ENCODE measurements at places on chromosomes 5 and 9.
A peak's percentile ranks its signal among the peaks of the same experiment; 100 is the strongest.

DNA sequence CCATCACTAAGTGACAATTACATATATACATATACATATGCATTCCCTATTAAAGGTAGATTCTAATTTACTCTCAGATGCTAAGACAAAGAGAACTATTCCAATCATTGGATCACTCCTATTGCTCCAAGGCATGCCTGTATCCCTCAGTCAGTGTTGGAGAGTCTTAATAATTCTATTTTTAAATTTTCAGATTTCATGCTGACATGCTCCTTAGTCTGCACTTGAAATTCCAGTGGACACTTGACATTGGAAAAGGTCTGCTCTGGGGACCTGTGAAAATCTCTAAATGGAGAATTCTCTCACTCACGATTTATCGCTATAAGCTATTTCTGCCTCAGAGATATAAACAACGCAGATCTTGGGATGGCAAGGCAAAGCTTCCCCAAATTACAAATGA lies 3.9 kb upstream of the FUBP3 start:
- no peak for DNase-seq

DNA sequence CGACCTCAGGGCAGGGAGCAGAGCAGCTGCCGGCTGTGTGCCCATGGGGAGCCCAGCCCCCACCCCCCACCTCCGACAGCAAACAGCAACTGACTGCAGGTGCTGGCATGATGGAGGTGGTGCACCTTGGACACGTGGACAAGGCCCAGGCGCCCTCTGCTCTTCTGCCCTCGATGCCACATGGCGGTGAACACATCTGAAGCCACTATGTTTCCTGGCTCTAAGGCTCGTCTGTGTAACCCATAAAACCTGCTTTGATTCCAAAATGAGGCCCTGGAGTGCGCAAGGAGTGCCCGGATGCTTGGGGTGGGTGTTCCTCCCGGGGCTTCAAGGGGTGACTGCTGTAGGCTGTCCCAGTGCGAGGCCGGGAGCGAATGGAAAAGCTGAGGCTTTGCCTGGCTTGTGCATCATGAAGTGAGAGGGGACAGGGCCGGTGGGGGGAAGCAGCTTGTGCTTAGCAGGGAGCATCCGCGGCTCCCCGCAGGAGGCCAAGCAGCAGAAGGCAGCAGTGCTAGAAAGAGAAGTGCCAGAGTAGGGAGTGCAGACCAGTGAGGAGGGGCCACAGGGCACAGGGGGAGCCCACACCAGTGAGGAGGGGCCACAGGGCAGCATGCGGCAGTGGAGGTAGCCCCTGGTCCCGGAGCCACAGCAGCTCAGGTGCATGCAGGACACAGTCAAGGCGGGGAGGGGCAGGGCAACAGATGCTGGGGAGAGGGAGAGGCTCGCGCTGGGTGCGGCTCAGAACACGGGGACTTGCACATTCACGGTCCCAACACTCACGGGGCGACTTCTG lies 30.0 kb downstream of the NKD2 start:
- no peak for DNase-seq

- DNase-seq, result no peak
These were observed 630.5 kb upstream of the MEF2C start for GRCh38 chr5:89513299-89514044.

GRCh38 chr9:133023117-133023890 lies 7.5 kb upstream of the GTF3C5 start:
- DNase-seq, result peak; percentile 70

GRCh38 chr5:76556511-76557221 lies 66.5 kb downstream of the F2RL2 start:
- peak; percentile 22 for DNase-seq

GRCh38 chr9:28926306-28926705 lies 1353.0 kb upstream of the C9orf72 start:
- no peak for DNase-seq

- DNase-seq, result no peak
These were observed 3.3 kb downstream of the ZNF462 start for GRCh38 chr9:106866243-106866642.

DNA sequence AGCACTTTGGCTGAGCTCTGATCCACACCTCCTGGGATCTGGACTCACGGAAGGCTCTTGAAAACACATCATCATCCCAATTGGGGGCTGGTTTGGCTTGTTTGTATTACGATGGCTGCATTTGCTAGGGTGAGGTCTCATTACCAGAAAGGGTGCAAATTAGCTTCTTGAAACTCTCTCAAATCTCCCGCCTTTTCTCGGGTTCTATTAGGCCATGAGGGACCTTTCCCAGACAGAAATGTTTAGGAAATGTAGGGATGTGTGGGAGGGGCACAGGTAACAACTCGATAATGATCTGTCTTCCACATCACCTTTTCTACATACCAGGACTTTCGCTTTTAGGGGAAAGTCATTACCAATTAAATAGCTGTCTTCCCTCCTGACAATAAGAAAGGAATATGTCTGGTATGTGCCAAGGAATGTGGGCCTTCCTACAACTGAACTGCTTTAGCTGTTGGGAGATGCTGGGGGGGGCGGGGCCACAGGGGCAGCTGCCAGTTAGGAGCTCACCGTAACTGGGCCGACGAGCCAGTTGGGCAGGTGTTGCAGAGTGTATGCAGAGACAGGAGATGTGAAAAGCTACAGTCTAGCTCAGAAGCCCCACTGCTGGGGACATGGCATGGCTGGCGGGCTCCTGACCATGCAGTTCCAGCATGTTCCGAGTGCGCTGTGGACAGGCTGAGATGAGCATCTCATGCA lies 71.2 kb downstream of the AK8 start:
- DNase-seq, result no peak

DNA sequence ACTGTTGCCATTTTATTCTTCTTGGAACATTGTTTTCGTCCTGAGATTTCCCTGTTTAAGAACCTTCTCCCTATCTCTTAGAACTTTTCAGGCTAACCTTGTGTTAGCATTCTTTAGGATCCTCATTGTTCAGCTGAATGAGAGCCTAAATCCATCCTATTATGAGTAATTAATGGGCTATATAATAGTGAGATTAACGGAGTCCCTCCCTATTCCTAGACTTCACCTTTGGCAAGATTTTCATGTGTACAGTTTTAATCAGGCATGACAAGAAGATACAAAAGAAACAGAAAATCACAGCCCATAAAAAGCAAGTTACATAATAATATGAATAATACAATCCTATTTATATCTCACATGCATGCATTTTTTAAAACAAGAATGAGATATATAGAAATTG lies 9.1 kb upstream of the MSMP start:
- no peak for DNase-seq

DNA sequence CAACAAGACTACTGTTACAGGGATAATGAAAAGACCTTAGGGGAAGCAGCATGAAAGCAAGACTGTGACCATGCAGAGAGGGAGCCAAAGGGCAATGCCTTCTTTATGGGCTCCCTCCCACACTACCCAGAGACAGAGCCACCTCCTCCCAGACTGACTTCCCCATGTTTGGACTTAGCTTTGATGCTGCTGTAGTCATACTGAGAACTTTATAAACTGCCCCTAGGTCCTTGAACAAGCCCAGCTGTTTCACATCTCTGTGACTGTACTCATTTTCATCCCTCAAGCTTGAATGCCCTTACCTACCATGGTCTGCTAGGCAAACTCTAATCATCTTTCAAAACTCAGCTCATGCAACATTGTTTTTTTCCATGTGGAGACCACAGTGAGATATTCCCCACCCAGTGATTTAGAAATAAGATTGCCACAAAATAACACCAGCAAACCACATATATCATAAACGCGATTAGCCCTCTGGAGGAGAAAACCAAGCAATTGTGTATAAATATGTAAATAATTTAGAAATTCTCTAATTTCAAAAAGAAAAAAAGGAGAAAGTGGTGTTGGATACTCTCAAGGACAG lies 23.4 kb upstream of the FAM169A start:
- DNase-seq, result no peak

DNA sequence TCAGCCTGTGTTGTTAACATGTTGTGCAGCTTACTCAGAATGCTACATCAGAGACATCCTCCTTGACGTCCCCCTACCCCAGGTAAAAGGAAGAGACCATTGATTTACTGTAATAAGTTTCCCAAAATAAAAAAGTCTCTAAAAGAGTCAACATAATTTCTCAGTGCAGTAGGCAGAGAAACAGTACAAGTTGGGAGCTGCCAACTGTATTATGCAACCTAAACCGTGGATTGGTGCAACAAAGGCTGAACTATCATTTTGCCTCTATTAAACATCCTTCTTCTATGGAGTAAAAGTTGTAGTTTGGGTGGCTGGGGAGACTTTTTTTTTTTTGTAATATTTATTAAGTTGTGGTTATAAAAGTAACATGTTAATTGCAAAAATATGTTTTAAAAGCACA lies 208.0 kb downstream of the NR3C1 start:
- DNase-seq, result no peak

DNA sequence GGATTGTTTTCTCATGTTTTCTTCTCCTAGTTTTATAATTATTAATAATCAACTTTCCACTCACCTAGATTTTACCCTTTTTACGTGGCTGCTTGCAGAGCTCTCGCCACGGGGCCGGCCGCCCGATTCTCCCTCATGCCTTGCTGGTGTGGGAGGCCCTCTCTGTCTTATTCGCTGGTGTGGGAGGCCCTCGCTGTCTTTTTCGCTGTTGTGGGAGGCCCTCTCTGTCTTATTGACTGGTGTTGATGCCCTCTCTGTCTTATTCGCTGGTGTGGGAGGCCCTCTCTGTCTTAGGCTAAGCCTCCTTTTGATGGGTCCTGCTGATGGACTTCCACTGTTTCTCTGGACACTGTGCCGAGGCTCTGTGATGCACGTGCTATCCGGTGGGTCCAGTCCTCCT lies 161.3 kb upstream of the IRX2 start:
- no peak for DNase-seq

- DNase-seq, result no peak
These were observed 111.7 kb upstream of the MSX2 start for GRCh38 chr5:174612686-174613085.

- DNase-seq, result peak; percentile 79
These were observed 59.0 kb downstream of the MAT2B start for GRCh38 chr5:163564321-163564938.

DNA sequence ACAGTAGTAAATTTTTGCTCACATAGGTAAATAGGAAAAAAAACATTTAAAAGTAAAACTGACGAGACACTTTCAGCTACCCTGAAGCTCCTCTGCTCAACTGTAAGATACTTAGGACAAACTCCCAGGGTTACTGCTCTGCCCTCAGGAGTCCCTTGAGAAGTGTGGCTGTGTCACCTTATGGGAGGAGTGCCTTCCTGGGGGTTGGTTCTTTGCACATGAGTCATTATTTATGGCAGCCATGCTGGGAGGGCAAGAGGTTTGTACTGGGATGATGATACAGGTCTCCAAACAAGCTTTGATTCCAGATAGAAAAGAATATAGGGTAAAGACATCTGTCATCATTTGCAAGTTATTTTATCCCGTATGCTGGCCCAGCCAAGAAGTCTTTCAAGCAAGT lies 45.9 kb downstream of the TTC1 start:
- no peak for DNase-seq

DNA sequence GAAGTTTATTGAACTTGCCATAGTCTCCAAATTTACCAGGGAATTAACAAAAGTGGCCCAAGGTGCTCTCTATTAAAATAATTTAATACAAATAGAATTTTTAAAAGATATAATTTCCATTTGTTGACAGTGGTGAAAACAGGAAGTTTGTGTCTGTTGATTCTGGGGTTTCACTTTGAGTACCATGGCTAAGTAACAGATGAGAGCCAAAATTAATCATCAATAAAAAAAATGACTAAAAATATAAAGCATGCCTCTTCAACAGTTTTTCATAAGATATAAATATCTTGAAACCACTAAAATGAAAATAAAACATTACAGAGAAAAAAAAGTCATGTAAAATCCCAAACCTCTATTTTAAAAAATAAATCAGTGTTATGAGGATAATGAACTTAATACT lies 49.8 kb downstream of the SGCD start:
- no peak for DNase-seq

- DNase-seq, result no peak
These were observed 89.7 kb upstream of the ADRA1B start for GRCh38 chr5:159826351-159827214.

DNA sequence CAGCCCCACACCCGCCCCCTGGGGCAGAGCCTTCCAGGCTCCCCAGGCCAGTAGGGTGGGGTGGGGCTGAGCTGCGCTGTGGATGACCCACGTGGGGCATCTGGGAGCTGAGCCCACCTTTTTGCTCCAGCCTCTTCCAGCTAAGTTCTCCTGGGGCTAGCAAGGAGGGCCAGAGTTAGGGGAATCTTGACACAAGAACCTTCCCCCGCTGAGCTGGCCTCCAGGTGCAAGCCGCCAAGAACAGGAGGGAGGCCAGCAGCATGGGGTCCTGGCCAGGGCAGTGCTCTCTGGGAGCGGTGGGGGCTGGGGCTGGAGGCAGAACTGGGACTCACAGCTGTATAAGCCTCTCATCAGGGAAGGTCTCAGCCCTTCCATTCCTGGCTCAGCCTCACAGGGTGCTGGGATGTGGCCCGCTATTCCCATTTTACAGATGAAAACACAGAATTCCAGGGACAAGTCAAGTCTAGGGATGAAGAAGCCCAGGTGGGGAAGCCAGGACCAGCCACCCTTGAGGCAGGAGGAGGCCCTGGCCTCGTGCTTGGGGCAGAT lies 21.5 kb downstream of the SARDH start:
- no peak for DNase-seq

DNA sequence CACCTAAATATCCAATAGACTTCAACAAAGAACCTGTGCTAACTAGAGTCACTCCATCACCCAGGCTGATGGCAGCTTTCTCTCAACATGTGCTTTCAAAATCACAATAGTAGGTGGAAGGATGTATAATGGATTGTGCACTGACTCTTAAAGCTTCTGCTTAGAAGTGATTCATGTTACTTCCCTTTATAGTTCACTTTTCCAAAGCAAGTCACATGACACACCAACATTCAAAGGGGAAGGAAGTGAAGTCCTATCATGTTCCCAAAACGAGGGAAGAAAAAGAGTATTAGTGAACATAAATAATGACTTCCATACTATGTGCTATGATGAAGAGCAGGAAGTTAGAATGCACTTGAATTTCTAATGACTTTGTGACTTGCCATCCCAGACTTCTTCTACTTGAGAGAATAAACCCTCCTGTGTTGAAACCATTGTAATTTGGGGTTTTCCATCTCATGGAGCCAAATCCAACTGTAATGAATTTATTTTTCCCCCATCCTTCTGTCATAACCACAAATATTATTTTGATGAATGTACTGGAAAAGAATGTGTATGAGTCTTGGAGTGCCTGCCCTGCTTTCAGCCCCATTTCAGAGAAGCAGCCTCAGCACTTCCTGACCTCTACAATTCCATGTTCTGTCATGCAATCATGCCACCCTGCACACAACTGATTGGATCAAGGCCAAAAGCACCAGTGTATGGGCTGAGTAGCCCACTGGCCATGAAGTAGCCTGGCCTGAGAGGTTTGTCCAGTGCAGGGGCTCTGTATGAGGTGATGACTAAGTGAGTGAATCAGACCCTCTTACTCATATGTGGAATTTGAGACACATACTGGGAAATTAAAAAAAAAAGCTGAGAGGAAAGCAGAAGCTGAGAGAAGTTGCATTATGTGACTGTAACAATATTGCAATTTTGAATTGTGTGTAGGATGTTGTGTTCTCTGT lies 525.9 kb upstream of the CLINT1 start:
- DNase-seq, result no peak
